WERI-Rb-1 (cell line): ENCODE measurements at places on chromosomes 1 and 21.
A peak's percentile ranks its signal among the peaks of the same experiment; 100 is the strongest.

GRCh38 chr1:80468356-80468755 lies 1332.4 kb upstream of the ADGRL2 start:
- no peak for DNase-seq

DNA sequence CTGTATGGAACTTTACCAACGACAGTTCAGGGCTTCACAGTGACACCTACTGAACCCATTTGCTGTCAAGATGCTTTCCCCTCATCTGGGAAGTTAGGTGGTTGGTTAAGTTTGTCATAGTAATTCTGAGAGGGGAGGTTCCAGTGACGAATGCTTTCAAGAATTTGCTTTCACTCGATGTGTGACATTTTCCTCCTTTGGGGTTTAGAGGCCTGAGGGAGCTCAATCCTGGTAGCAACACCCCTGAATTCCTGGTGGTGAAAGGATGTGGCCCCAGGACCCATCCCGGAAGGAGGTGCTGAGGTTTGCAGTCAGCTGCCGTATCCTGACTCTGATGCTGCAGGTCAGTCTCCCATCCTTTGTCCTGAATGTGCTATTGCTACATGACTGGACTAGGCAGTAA lies 2.8 kb downstream of the PIGV start:
- DNase-seq: no peak

DNA sequence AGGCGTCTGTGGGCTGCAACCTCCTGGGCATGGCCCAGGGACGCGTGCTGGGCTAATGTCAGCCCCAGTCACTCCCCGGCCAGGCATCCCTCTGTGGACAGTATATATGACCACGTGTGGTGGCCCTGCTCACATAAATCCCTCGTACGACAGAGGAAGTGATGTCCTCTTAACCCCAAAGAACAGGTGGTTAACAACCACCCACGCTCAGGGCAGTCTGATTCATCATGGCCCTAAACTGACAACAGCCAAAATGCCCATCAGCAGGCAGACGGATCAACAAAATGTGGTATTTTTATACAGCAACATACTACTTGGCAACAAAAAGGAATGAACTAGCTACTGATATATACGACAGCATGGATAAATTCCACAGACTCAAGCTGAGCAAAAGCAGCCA lies 51.0 kb downstream of the ECE1 start:
- DNase-seq: no peak

DNA sequence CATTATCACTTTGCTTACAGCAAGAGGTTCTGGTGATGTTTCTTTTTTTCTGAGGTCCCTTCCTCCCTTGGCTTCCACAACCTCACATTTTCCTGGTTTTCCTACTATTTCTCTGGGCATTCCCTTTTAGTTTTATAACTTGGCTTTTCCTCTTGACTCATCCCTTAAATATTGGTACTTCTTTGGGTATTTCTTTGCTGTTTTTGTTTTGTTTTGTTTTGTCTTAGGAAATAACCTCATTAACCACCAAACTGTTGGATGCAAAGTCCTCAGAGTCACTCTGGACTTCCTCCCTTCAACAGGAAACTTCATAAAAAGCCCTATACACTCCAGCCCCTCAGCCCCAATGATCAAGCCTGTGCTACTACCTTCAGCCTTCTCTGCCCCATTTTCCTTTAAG lies 211.1 kb downstream of the DUSP10 start:
- DNase-seq: no peak

DNA sequence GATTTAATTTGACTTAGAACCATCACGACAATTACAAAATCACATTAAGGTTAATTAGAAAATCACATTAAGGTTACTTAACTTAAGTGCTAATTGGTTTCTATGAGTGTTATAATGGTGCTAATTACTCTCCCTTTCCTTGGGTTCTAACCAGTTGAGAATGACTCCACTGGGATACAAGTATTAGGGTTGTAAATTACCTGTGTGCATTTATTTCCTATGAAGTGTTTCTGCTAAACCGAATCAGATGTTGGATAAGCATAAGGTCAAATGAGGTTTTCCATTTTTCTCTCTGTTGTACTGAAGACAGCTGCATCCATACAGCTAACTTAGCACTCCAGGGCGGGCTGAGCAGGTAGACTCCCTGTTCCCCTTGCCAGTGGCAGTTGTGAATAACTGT lies 610.3 kb upstream of the TMPRSS15 start:
- no peak for DNase-seq

- no peak for DNase-seq
These were observed 10.2 kb upstream of the HNRNPR start for GRCh38 chr1:23354245-23354644.

GRCh38 chr1:104073463-104073902 lies 323.8 kb downstream of the AMY1C start:
- no peak for DNase-seq

- no peak for DNase-seq
These were observed 295.6 kb downstream of the S1PR1 start for GRCh38 chr1:101532377-101532776.

GRCh38 chr1:174266991-174267612 lies 107.8 kb downstream of the RABGAP1L start:
- no peak for DNase-seq

GRCh38 chr1:83090195-83090594 lies 908.7 kb downstream of the TTLL7 start:
- DNase-seq: no peak

DNA sequence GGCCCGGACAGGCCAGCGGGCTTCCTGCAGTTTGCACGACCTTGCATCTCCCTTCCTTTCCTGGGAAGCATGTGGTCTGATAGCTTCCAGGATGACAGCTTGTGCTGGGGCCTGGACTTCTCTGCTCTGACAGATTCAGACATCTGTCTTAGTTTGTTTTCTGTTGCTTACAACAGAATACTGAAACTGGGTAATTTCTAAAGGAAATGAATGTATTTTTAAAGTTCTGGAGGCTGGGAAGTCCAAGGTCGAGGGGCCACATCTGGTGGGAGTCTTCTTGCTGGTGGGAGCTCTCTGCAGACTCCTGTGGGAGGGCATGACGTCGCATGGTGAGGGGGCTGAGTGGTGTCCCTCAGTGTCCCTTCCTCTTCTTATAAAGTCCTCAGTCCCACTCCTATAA lies 35.3 kb upstream of the TENT5B start:
- DNase-seq: no peak

DNA sequence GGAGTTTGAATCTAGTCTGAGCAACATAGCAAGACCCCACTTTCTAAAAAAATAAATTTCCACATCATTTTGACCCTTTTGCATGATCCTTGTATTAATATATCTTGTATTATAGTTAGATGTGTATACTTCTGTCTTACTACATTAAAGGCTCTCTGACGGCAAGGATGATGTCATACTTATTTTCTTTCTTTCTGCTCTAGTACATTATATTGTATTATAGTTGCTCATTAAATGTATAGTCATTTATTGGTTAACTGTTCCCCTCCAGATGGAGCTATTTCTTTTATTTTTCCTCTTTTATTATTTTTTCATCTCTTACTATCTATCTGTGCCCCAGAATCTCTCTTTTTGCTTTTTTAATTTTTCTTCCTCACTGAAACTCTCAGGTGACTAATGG lies 15.0 kb upstream of the OLFML2B start:
- no peak for DNase-seq

GRCh38 chr1:53265581-53265980 lies 27.3 kb upstream of the MAGOH start:
- no peak for DNase-seq

DNA sequence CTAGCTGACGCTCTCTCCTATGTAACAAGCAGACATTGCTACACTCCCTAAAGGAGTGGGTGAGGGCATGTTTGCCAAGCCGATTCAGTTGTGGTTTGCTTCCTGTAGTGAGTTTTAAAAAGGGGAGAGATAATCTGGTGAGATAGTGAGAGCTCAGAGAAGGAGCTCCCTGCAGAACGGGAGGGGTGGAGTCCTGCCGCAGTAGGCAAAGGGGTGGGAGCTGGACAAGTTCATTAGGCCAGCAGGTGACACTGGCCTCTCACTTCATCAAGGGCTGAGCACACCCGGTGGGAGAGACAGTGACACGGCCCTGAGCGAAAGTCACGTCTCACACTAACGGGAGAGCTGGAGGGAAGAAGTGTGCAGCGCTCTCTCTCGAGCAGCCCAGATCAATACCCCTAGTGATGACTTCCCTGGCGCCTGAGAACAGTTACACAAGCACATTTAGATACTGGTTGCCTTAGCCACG lies 144.0 kb upstream of the CD34 start:
- DNase-seq: peak; percentile 86

DNA sequence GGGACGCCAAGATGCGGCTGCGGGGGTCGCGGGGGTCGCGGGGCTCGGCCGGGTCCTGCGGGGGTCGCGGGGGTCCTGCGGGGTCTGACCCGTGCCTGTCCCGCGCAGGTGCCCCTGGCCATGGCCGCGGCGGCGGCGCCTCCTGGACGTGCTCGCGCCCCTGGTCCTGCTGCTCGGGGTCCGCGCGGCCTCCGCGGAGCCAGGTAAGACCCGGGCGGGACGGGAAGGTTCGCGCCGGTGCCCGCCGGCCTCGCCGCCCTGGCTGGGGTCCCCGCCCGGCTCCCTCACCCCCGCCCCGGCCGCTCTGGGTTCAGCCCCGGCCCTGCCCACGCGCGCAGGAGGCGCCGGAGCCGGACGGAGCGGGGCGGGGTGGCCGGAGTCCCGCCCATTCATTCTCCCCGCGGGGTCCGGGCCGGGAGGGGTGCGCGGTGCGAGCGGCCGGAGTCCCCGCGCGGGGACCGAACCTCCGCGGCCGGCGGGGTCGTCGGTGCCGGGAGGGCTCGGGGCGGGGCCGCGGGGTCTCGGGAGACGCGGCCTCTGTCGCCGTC lies 380 bp downstream of the COL18A1 start:
- DNase-seq: no peak

DNA sequence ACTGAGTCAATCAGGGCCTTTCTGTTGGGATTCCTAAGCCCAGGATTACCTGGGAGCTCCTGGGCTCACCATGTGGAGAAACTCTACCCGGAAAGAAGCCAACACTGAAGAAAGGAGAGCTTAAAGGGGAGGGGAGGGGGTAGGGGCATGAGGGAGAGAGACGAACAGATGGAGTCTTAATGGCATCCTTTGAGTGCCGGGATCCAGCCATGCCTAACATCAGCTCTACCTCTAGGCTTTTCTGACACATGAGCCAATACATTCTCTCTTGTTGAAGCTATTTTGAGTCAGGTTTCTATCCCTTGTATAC lies 75.0 kb downstream of the NPHP4 start:
- peak; percentile 79 for DNase-seq

GRCh38 chr1:65963156-65963888 lies 170.6 kb downstream of the PDE4B start:
- no peak for DNase-seq

DNA sequence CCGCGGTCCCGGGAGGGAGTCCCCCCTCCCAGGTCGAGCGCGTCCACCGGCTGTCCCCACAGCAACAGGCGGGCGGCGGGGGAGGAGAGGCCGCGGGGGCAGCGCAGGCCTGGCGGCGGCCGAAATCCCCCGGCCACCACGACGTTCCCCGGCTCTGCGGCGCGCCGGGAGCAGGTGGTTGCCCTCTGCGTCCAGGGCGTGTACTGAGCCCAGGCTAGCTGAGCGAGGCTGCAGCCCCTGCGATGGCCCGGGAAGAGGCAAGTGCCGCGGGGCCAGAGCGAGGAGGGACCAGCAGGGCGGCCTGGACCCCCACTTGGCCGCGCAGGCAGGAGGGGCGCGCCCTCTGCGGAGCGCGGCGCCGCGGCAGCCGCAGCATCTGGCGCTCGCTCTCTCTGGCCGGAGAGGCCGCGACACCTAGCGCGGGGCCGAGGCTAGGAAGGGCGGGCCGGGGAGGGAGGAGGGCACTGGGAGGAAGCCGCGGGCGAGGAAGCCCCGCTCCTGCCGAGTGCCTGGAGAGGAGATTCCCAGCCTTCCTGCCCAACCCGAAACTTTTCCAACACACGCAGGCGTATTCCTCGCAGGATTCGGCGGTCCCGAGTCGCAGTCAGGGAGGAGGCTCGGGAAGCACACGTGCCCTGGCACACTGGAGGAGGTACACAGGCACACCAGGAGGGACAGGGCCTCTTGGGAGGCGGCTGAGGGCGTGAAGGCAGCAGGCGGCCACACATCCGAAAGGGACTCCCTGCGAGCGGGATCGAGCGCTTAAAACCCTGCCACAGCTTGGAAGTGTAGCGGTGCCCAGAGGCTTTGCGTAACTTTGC lies 4.9 kb upstream of the PROX1 start:
- peak; percentile 55 for DNase-seq

DNA sequence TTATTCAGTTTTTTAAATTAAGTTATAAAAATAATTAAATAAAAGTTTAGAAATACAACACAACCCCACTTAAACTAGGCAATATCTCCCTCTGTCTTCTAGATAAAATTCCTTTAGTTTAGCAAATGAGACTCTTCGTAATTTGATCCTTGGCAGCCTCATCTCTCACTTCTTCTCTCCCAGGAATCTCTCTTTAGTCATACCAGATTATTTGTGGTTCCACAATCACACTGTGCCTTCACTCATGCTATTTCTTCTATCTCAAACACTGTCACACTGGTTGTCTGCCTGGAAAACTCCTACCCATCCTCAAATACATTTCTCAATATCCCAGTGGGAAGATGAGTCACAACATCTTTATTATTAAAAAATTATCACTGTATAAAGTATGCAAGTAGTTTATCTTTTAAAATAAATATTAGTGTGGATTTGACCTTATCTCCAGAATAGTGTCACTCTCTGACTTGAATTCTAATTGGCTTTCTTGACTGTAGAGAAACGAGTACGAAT lies 195.5 kb downstream of the KCNH1 start:
- no peak for DNase-seq

GRCh38 chr1:158329733-158330132 lies 1.6 kb downstream of the CD1B start:
- DNase-seq: no peak

GRCh38 chr1:6509919-6510291 lies 18.4 kb upstream of the PLEKHG5 start:
- DNase-seq: no peak

GRCh38 chr1:150473659-150474058 lies 13.6 kb upstream of the TARS2 start:
- DNase-seq: no peak

DNA sequence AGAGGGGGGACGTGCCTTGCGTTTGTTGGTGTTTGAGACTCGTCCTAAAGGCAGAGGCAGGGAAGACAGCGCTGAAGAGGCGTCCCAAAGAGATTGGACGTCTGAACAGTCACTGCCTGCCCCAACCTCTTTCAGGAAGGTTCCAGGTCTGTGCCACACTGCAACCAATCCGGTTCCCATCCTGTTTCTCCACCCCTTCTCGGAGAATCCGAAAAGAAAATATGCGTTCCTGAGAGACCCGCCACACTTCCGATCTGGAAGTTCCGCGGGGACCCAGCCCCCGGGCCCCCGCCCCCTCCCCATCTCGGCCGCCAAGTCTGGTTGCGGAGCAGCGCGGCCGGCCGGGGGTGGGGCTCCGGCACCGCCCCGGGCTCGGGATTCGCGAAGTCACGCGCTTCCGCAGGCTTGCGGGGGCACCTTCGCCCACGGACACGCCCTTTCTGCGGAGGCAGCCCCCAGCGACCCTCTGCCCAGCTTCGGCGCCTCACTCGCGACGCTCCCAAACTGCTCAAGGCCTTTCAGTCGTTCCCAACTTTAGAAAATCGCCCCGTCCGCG lies 124.5 kb upstream of the DPYD start:
- peak; percentile 12 for DNase-seq

DNA sequence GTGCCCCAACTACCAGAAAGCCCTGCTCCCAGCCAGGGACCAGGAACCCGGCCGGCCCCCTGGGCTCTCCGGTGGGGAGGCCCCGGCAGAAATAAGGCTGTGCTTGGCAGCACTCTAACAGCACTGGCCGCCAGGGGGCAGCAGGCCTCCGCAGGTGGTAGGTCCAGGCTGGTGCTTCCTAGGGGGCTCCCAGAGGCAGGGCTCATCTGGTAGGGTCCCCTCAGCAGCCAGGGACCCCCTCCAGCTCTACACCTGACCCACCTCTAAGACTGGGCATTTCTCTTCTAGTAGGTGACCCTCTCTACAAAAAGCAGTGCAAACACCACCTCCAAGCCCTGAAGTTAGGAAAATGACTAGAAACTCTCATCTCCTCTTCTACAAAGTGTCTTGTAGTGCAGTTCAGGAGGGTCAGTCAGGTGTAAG lies 85.6 kb downstream of the STUM start:
- DNase-seq: peak; percentile 55
